ENCODE measurements at places on chromosomes 5 and 9.

GRCh38 chr5:177327539-177328522 is 16.1 kb upstream of the MXD3 start:
- DNase-seq, result peak; percentile 78

- no peak for DNase-seq
Measured at GRCh38 chr5:170380361-170380951, 8.7 kb downstream of the KCNMB1 start.

- DNase-seq, result peak; percentile 98
Measured at GRCh38 chr9:121398374-121398773, 28.3 kb upstream of the STOM start.

DNA sequence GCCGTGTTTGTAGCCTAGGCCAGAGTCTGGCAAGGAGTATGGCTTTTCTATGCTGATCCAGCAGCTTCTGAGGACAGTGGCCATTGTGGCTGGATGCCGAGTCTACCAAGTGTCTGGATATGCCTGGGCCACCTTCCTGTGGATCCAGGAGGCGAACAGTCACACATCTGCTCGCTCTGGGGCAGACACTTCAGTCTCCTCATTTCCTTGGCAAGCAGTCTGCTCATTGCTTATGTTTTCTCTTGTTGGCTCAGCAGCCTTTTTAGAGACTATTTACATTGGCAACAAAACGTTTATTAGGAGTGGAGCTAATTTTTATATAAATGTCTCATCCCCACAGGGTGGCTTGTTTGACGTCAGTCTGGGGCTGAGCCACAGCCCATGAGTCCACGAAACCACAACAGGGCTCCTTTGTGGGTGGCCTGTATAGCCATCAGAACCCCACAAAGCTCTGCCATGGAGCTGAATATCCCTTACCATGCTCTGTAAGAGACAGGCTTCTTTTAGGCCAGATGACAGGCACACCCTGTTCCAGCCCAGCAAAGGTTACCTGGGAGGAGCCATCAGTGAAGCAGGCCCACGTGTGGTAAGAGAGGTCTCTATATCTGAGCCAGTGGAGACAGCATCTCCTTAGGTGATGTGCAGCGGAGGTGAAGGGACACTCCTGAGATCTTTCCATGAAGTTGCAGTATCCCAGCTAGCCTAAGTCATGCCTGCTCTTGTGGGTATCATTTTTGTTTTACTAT is 221.7 kb downstream of the DIRAS2 start:
- DNase-seq, result no peak

DNA sequence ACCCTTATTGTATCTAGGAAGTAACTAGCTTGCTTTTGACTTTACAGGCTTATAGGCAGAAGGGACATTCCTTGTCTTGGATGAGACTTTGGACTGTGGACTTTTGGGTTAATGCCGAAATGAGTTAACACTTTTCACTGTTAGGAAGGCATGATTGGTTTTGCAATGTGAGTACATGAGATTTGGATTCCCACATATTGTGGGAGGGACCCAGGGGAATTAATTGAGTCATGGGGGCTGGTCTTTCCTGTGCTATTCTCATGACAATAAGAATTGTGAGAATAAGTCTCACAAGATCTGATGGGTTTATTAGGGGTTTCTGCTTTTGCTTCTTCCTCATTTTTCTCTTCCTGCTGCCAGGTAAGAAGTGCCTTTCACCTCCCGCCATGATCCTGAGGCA is 417.5 kb downstream of the HINT1 start:
- DNase-seq, result peak; percentile 65

GRCh38 chr5:100903039-100903887 is at the start of gene ST8SIA4:
ST8SIA4 (minus strand) TSS chr5:100903282; CDS start chr5:100902955, 327 bp downstream.
- peak; percentile 65 for DNase-seq

DNA sequence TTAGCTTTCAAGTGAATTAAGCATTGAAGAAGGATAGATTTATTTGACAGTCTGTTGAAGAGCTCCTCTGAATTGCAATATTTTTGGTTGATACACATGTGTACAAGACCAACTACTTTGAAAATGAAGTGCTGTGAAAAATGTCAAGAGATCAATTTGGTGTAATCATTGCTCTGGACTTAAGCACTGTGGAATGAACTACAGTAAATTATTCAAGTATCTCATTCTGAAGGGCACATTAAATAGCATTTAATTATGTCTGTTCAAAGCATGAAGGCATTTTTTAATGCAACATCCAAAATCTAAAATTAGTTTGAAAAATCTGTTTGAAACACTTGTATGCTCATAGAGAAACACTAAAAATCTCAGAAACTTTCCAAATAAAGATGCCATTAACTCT is 107.5 kb downstream of the CDH18 start:
- DNase-seq, result no peak

GRCh38 chr5:54616518-54617220 is 99.1 kb downstream of the SNX18 start:
- no peak for DNase-seq

DNA sequence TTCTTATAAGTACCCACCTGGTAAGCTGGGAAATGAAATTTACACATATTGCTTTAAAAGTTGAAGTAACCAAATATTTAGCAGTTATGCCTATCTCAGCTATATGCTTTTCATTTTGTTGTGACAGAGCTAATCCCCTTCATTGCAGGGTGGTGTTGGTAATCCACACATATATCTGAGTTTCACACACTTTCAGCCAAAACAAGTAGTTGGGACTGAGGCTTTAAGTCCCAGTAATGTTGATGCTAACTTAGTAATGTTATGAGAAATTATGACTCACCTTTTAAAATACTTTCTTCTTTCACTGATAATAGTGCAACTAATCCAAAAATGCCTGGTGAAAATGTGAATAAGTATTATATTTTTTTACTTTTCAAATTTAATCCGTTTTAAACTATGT is 19.2 kb upstream of the RICTOR start:
- peak; percentile 59 for DNase-seq

GRCh38 chr5:166992874-166993722 is 1298.3 kb upstream of the WWC1 start:
- peak; percentile 1 for DNase-seq

GRCh38 chr9:89293014-89293413 is 18.0 kb upstream of the CKS2 start:
- DNase-seq, result no peak

- DNase-seq, result no peak
Measured at GRCh38 chr5:64323591-64323990, 157.9 kb downstream of the RNF180 start.

DNA sequence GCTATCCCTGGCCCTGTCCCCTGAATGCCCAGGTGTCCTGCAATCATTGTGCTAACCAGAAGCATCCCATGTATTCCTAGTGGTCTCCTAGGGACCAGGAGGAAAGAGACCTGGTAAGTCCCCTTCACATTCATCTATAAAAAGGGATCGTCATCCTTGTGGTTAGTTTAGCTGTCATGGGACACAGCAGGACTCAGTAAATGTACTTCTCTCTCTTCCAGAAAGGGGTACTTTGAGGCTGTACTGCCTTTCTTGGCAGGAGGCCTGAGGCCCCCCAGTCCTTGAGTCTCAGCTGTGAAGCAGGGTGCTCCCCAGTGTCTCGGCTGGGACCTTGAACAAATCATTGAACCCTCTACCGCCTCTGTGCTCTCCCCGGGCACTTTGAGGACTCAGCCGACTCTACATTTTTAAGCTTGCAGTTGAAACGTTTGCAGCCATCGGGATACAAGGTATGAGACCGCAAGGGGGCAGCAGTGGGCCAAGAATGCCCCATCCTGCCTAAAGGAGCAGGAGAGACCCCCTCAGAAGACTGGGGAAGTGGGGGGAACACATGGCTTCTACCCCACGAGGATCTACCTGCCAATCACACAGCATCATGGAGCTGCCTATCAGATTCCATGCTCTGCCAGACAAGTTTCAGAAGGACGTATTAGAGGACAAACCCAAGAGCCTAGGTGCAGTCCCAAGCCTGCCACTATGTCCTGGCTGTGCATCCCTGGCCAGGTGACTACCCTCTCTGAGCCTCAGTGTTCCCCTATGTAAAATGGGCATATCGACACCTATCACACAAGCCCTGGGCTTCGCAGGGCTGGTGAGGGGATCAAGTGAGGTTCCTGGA is 2.4 kb upstream of the PHYKPL start:
- DNase-seq, result peak; percentile 69

GRCh38 chr5:33601881-33602280 is 161.1 kb downstream of the TARS1 start:
- DNase-seq, result no peak

DNA sequence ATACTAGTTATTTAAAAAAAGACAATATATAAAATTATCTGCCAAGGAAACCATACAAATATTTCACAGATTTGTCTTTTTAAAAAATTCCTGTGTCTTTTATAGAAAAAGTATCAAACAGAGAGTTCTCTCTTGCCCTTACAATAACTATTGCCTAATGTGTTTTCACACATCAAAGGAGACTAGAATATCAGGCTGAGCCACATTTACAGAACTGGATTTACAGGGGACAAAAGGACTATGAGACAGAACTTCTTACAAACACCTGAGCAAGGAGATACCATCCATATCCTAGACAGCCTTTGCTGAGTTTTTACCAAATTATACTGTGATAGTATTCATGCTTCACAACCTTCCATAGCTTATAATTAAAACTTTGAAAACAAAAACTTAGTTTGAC is 34.2 kb downstream of the TMEM245 start:
- DNase-seq, result no peak

DNA sequence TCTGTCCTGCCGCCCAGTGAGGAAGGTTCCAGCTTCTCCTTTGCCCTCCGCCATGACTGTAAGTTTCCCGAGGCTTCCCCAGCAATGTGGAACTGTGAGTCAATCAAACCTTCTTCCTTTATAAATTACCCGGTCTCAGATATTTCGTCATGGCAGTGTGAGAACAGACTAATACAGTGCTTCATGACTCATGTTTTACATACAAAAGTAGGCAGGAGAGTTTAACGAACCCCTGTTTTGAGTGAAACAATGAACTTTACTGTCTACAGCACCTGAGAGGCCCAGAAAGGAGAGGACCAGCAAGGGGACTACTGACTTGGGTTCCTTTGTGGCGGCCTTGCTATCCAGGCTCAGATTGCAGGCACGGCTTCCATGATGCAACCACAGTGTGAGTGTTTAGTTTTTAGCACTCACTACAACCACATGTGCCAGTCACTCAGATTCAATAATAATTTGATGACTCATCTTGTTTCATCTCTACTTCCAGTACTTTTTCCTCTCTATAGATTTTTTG is 139.1 kb upstream of the CLINT1 start:
- DNase-seq, result peak; percentile 6

- peak; percentile 26 for DNase-seq
Measured at GRCh38 chr9:136655536-136656182, 7.1 kb upstream of the EGFL7 start.

GRCh38 chr5:75243100-75243499 is 6.4 kb upstream of the ANKRD31 start:
- DNase-seq, result no peak

DNA sequence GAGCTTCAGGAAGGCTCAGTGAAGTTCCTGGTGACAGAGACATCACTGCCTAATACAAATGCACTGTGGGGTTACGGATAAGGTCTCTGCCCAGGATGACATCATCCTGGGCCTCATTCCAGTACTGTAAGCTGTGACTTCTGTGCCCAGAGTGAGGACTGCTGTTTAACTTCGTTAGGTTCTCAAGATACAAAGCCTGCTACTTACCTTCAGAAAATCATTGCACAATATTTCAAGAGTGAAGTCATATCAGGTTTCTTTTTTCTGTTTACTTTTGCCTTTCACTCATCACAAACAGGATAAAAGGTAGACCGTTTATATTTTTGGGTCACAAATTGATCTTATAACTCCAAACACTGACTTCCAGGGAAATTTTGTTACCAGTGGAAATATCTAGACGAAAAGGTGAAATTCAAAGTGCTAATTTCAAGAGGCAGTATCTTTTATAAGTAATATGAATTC is 241.2 kb downstream of the PIK3R1 start:
- DNase-seq, result peak; percentile 68

- DNase-seq, result no peak
Measured at GRCh38 chr9:74044844-74045243, 452.3 kb upstream of the RORB start.

- DNase-seq, result no peak
Measured at GRCh38 chr9:121240472-121241135, 27.4 kb upstream of the GSN start.

DNA sequence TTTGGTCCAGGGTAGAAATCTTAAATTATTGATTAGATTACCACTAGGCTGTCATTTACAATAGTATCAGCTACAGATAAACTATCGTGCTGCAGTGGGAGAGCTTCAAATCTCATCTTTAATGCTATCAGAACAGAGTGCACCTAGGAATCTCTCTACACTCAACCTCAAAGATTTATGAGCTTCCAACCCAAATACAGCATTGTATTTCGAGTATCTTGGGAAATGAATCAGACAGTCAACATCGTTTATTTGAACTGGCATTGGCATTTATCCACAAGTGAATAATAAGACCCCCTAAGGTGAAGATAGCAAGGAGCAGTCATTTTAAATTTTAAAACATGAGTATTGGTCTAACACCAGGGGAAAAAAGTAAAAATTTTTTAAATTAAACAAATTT is 1203.2 kb downstream of the CDH12 start:
- DNase-seq, result no peak

DNA sequence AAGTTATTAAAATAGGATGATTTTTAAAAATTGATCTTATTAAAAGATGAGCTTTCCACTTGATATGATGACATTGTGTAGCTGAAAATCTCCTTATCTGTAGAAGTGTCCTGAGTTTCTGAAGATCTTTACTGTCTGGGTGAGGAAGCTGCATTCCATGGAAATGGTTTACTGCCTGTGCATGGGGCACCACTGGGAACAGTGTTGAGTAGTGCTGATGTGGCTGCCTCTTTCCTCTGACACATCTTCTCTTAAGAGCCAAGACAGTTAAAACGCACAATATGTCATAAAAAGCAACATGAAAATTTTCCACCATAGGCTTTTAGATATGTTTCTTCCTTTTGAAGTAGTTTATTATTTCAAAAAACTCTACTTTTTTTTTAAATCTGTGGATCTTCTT is 24.6 kb downstream of the SECISBP2 start:
- peak; percentile 12 for DNase-seq

- peak; percentile 33 for DNase-seq
Measured at GRCh38 chr5:145056800-145057199, 778.3 kb downstream of the PRELID2 start.

- peak; percentile 70 for DNase-seq
Measured at GRCh38 chr9:22307013-22307711, 139.5 kb upstream of the DMRTA1 start.

DNA sequence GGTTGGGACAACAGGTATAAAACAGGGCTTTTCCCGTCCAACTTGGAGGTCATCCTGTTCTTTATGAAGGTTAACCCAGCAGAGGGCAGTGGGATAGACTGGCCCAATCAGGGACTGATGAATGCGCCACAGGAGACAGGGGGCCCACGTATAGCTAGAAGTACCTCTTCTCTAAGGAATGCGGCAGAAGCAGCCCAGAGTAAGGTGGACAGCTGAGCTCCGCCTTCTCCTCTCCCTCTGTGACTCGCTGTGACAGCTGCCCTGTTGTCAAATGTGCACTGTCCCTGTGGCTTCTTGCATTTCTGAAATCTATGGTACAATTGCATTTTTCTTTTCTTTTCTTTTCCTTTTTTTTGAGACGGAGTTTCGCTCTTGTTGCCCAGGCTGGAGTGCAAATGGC is 306.6 kb downstream of the FBXL7 start:
- no peak for DNase-seq

GRCh38 chr5:137659209-137659608 is 76.7 kb downstream of the KLHL3 start:
- DNase-seq, result peak; percentile 8

- DNase-seq, result peak; percentile 49
Measured at GRCh38 chr5:108461628-108462367, 79.9 kb upstream of the FBXL17 start.

- DNase-seq, result peak; percentile 87
Measured at GRCh38 chr9:35367451-35367850, 122.5 kb upstream of the RUSC2 start.

Data from cardiac fibroblast (primary cell).